ENCODE measurements at places on chromosomes 5 and 9.

- peak; percentile 19 for DNase-seq
These were observed 45.3 kb upstream of the SIL1 start for GRCh38 chr5:139243425-139243970.

DNA sequence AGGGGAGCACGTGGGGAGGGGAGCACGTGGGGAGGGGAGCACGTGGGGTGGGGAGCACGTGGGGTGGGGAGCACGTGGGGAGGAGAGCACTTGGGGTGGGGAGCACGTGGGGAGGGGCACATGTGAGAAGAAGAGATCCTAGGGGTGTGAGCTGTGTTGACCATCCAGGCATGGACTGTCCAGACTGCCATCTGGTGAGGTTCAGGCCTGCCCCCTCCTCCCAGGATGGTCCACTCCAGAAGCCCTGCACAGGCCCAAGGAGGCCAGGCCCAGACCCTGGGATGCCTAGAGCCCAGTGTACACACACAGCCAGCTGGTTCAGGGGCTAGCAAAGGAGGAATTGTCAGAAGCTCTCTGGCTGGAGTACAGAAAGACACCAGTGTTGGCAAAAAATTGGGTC, 2.3 kb downstream of the SNAPC4 start:
- DNase-seq = no peak

- no peak for DNase-seq
These were observed 38.9 kb downstream of the AGTPBP1 start for GRCh38 chr9:85702726-85703289.

DNA sequence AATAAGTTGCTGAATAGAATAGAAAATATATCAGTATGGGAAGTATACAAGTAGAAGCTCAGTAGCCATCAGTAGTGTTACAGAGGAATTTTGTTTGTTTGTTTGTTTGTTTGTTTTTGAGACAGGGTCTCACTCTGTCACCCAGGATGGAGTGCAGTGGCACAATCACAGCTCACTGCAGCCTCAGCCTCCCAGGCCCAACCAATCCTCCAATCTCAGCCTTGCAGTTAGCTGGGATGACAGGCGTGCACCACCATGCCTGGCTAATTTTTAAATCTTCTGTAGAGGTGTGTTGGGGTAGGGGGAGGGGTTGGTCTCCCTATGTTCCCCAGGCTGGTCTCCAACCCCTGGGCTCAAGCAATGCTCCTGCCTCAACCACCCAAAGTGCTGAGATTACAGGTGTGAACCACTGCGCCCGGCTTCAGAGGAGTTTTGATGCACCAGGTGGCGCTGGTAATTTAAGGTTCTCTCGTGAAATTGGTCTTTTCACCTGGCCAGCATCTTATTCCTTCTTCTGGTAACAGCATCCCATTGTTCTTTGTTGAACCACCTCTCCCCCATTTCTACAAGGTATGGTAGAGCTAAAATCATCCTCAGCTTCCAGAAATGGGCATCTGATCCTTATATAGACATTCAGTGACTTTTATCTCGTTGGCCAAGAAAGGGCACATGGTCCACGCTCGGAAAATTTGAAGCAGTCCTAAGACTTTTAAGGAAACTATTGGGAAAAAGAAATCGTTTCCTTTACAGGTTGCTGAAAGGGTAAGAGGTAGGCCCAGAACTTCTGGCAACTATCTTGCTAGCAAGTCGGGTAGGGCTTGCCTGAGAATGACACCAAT, 157.1 kb downstream of the ARRDC3 start:
- DNase-seq = no peak

DNA sequence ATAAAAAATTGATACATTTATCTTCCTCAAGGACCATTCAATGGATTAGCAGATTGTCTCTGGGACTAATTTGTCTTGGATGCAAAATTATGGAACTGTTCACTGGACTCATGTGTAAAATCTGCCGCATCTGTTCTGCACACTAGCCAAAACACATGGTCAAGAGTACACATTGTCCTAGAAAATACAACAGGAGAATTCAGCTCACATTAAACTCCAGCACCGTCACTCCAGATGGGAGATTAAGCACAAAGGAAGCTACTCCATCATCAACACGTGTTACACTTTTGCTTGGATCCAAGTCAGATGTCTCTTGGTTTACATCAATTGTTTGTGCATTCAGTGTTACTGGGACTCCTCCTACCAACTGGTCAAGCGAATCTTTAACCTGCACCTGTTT, 28.8 kb downstream of the C5 start:
- DNase-seq = no peak

DNA sequence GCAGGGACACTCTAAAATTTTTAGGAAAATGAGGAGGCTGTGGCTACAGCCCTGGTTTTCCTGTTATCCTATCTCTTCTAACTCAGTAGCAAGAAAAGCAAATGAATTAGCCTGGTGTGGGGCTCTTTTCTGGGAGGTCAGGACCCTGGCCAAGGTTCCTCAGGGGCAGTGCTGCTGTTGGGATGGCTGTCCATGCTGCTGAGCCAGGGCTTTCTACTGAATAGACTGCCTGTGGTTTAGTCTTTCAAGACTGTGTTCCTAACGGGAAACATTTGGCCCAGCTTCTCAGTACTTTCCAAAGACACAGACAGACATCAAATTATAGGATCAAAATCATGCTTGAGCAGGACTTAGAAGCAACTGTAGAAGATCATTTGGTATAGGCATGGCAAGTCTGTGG, 18.1 kb downstream of the TNC start:
- DNase-seq = no peak

GRCh38 chr9:23774266-23774665, 51.8 kb downstream of the ELAVL2 start:
- peak; percentile 8 for DNase-seq

- peak; percentile 65 for DNase-seq
These were observed 97.5 kb upstream of the SSBP2 start for GRCh38 chr5:81848362-81848880.

GRCh38 chr5:132049093-132049492, 11.4 kb upstream of the IL3 start:
- no peak for DNase-seq

- no peak for DNase-seq
These were observed 140.4 kb upstream of the SPDL1 start for GRCh38 chr5:169442913-169443784.

GRCh38 chr5:153500178-153500577, 9.7 kb downstream of the GRIA1 start:
- no peak for DNase-seq

GRCh38 chr5:158530115-158530514, 569.6 kb downstream of the EBF1 start:
- DNase-seq = no peak

GRCh38 chr9:121992571-121993212, 100.4 kb downstream of the TTLL11 start:
- peak; percentile 74 for DNase-seq

- DNase-seq = peak; percentile 40
These were observed 558.4 kb downstream of the BNC2 start for GRCh38 chr9:16312116-16312515.

Data from fibroblast of skin of back (primary cell).